ENCODE measurements at places on chromosomes 3 and 15.

GRCh38 chr3:4270720-4271119 is 32.4 kb upstream of the SETMAR start:
- DNase-seq = no peak

DNA sequence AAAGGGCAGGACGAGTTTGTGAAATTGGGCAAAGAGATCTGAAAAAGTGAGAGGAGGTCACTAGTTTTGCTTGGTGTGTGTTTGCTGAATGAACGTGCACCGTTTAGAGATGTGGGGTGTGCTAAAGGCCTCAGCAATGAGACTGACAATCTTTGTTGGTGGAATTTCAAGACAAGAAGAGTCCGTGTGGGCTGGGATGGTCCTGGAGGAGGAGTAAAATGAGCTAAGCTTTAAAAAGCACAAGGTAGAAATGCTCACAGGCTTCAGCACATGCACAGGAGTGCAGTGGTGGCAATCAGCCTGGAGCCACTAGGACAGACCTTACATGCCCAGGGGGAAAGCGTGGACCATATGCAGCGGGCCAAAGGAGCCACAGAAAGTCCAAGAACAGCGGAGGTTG is 1.5 kb upstream of the CPLX3 start:
- no peak for DNase-seq

- DNase-seq = peak; percentile 25
These were observed 775 bp downstream of the TTC21A start for GRCh38 chr3:39108200-39108710.

DNA sequence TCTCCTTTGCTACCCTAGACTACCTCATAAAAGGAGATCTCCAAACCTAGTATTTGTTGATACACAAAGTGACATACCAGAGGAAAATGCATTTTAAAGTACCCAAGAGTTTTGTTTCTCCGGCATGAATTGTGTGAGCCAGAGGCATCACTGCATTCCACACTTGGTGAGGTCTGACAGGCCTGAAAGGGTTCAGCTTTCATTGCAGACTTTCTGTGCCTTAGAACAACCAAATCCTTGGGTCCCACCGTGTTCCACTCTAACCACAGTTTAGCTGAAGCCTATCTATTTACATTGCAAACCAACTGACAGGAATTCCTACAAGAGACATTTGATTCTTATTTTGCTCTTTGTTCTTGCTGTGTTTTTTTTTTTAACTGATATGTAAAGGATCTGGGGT is 21.0 kb upstream of the EID1 start:
- no peak for DNase-seq

DNA sequence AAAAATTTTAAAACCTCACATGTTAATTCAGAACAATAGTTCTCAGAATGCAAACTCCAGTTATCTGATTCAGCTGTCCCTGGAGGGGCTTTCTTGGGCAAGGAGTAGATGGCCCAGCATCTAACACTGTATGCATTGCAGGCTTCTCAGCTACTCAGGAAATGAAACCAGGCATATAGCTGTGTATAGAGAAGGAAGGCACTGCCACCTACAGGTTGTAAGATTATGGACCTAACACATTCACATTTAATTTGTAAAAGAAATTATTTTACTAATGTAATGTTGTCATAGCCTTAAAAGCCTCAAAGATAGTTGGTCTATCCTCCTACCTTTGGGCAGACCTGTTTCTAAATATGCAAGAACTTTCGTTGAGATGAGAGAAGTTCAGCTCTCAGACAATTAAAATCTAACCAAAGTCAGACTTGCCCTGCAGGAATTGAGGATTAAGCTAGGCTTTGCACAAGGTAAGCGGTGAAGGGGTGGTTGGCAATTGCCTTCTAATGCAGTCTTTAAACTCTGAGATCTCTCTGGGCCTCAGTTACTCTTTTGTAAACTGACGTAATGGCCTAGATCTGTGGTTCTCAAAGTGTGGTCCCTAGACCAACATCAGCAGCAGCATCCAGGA is 132.8 kb upstream of the SLC24A5 start:
- no peak for DNase-seq
